ENCODE measurements at places on chromosomes 4 and X. TPM values are rescaled to one million over a fixed set of nuclear protein-coding genes. Genes with fewer than 3 reads are reported as not detected.

- no peak for DNase-seq
- H3K4me3 ChIP-seq: no peak overlapping the region
- no peaks in the 10 kb centered on the region for H3K27me3 ChIP-seq
- peaks cover 21% of the 10 kb centered on the region for H3K36me3 ChIP-seq
Measured at GRCh38 chr4:106287353-106287969, 28.5 kb downstream of the TBCK start.

GRCh38 chr4:120009731-120010130 lies 56.9 kb downstream of the MAD2L1 start:
- H3K27ac ChIP-seq: no peak overlapping the region
- no peak overlapping the region for H3K4me3 ChIP-seq
- H3K4me1 ChIP-seq: peaks cover 9% of the 10 kb centered on the region
- peaks cover 3% of the 10 kb centered on the region for H3K27me3 ChIP-seq

- no peaks in the 10 kb centered on the region for H3K4me1 ChIP-seq
- no peak overlapping the region for H3K4me3 ChIP-seq
- no peak for DNase-seq
Measured at GRCh38 chr4:121679267-121679666, 17.5 kb downstream of the ANXA5 start.

- DNase-seq: no peak
- H3K4me3 ChIP-seq: no peak overlapping the region
- no peaks in the 10 kb centered on the region for H3K4me1 ChIP-seq
- H3K36me3 ChIP-seq: no peaks in the 10 kb centered on the region
- no peak overlapping the region for H3K27ac ChIP-seq
- no peaks in the 10 kb centered on the region for H3K27me3 ChIP-seq
Measured at GRCh38 chr4:62156205-62156604, 956.1 kb downstream of the ADGRL3 start.

DNA sequence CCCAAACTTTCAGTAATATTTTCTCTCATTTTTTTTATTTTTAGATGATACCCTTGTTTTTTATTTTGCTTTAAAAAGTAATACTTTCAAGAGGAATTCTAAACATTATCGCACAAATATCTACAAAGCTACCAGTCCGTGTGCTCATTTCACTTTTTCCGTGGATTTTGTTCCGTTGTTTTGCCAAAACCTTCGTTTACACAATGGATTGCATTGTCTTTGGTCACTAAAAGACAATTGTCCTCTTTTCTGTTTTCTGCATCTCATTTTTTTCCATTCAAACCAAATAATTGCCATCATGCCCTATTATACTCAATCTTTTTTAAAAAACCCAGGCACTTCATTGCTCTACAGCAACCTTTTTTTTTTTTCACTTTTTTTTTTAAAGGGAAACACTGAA lies 214.9 kb downstream of the CXXC4 start:
- H3K4me3 ChIP-seq: no peak overlapping the region
- no peak overlapping the region for H3K27ac ChIP-seq
- H3K27me3 ChIP-seq: no peaks in the 10 kb centered on the region
- DNase-seq: no peak

DNA sequence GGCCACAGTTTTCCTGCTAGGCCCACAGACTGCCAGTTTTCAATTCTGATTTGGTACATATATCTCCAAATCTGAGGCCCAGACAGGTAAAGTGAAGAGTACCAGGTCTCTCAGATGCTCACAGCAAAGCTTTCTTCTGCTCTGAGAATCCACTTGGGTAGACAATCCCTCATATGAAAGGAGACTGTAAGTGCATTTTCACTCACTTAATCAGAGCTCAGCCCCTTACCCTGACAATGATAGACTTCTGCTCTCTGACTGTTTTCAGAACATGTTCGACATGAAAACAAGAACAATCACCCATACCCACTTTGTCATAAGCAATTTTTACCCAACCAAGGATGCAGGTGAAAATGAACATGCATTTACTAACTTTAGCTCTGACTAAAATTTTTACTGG lies 7.1 kb downstream of the GPRIN3 start:
- no peak for DNase-seq
- H3K27me3 ChIP-seq: peaks cover 6% of the 10 kb centered on the region
- H3K4me3 ChIP-seq: no peak overlapping the region
- H3K27ac ChIP-seq: no peak overlapping the region
- H3K4me1 ChIP-seq: peaks cover 13% of the 10 kb centered on the region

- H3K4me1 ChIP-seq: no peaks in the 10 kb centered on the region
- H3K4me3 ChIP-seq: no peak overlapping the region
- DNase-seq: no peak
- no peaks in the 10 kb centered on the region for H3K27me3 ChIP-seq
- no peaks in the 10 kb centered on the region for H3K36me3 ChIP-seq
- no peak overlapping the region for H3K27ac ChIP-seq
Measured at GRCh38 chrX:82748906-82749505, 759.1 kb upstream of the POU3F4 start.

GRCh38 chr4:40046311-40046980 lies 10.2 kb upstream of the N4BP2 start:
- peak overlapping the region; percentile 76 for H3K27ac ChIP-seq
- no peak for DNase-seq
- H3K27me3 ChIP-seq: no peaks in the 10 kb centered on the region
- H3K4me3 ChIP-seq: peak overlapping the region; percentile 37
- no peaks in the 10 kb centered on the region for H3K36me3 ChIP-seq

DNA sequence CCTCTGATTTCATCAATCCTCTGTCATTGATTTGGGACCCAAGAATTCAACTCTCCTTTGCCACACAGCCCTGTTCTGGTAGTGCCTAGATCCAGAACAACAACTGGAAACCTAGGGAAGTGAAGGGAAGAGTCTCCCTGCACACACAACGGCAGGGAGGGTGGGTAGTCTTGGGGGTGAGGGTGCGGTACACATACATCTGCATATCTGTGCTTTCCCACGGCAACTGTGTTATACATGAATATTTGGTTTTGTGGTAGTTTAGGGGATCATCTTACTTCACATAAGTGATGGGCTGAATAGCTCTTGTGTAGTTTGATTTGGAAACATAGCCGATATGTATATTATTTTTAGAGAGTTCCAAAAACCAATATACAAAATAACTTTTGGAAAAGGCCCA lies 3.3 kb upstream of the PRSS12 start:
- H3K4me1 ChIP-seq: peaks cover 21% of the 10 kb centered on the region
- no peak overlapping the region for H3K27ac ChIP-seq
- H3K36me3 ChIP-seq: no peaks in the 10 kb centered on the region

- H3K4me3 ChIP-seq: peak overlapping the region; percentile 40
- H3K4me1 ChIP-seq: peaks cover 76% of the 10 kb centered on the region
- no peak overlapping the region for H3K27ac ChIP-seq
- no peak for DNase-seq
Measured at GRCh38 chr4:156948738-156949137, 22.9 kb downstream of the PDGFC start.

- peaks cover 31% of the 10 kb centered on the region for H3K27me3 ChIP-seq
- H3K4me1 ChIP-seq: peaks cover 42% of the 10 kb centered on the region
- no peak for DNase-seq
- H3K27ac ChIP-seq: no peak overlapping the region
Measured at GRCh38 chr4:95213366-95213765, 335.4 kb downstream of the UNC5C start.

GRCh38 chrX:97065973-97066372 lies 182.3 kb downstream of the RPA4 start:
- H3K4me1 ChIP-seq: no peaks in the 10 kb centered on the region
- no peak for DNase-seq
- H3K4me3 ChIP-seq: no peak overlapping the region
- H3K27me3 ChIP-seq: no peaks in the 10 kb centered on the region

DNA sequence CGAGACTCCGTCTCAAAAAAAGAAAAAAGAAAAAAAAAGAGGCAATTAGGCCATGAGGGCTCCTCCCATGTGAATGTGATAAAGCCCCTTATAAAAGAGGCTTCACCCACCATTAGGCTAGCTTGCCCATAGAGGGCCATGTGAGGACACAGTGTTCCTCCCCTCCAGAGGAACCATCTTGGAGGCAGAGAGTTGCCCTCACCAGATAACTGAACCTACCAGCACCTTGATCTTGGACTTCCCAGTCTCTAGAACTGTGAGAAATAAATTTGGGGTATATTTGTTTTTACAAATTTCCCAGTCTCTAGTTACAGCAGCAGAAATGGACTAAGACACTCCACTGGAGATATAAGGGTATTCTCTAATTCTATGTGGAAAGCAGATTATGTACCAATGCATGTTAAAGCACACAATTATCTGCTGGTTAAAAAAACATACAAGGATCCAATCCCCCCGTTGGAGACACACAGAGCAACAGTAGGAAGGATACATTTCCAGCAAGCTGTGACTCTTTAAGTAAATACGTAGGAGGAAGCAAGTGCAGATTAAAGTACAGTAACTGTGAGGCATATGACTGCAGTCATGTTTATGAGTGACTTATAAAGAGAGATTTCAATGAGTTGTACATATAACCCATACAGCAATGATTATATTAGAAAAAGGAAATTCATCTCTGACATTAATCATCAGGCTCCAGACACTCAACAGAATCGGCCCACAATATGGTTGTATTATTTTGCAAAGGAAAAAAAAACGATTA lies 21.4 kb downstream of the SH3RF1 start:
- peak overlapping the region; percentile 92 for H3K27ac ChIP-seq
- H3K36me3 ChIP-seq: peaks cover 13% of the 10 kb centered on the region
- DNase-seq: no peak
- H3K27me3 ChIP-seq: no peaks in the 10 kb centered on the region
- H3K4me3 ChIP-seq: peak overlapping the region; percentile 1
- peaks cover 71% of the 10 kb centered on the region for H3K4me1 ChIP-seq

GRCh38 chrX:124931241-124931640 lies 388.4 kb upstream of the TEX13C start:
- no peak overlapping the region for H3K27ac ChIP-seq
- H3K4me3 ChIP-seq: no peak overlapping the region
- H3K36me3 ChIP-seq: no peaks in the 10 kb centered on the region
- no peaks in the 10 kb centered on the region for H3K4me1 ChIP-seq
- no peaks in the 10 kb centered on the region for H3K27me3 ChIP-seq

GRCh38 chr4:4727536-4727935 lies 131.9 kb upstream of the MSX1 start:
- peaks cover 15% of the 10 kb centered on the region for H3K27me3 ChIP-seq
- no peak for DNase-seq
- H3K4me3 ChIP-seq: no peak overlapping the region
- peaks cover 4% of the 10 kb centered on the region for H3K4me1 ChIP-seq
- H3K36me3 ChIP-seq: peaks cover 10% of the 10 kb centered on the region
- H3K27ac ChIP-seq: no peak overlapping the region

DNA sequence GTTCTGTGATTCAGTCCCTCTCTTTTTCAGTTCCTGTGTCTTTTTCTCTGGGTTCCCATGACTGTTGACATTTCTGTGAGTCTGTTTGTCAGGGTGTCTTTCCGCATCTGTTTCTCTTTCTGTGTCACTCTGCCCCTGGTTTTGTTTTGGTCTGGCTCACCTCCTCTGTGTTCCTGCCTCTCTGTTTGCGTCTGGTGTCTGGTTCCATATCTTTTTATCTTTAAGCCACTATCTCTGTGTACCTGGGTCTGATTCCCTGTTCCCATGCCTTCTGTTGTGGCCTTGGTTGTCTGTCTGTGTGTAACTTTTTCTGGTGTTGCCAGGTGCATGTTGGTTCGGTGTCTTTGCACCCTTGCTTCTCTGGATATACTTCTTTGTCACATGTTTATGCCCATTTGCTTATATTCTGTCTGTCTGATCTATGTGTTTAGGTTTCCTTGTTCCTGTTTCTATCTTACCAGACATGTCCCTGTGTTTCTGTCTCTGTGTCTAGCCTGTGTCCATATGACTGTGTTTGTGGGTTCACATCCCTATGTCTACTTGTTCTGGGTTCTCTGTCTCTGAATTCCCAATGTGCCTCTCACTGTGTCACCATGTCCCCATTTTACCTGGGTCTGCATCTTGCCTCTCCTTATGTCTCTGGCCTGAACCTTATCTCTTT lies 50.2 kb downstream of the ITIH6 start:
- no peaks in the 10 kb centered on the region for H3K36me3 ChIP-seq
- H3K4me3 ChIP-seq: no peak overlapping the region
- no peak overlapping the region for H3K27ac ChIP-seq
- no peaks in the 10 kb centered on the region for H3K4me1 ChIP-seq
- H3K27me3 ChIP-seq: no peaks in the 10 kb centered on the region
- no peak for DNase-seq

DNA sequence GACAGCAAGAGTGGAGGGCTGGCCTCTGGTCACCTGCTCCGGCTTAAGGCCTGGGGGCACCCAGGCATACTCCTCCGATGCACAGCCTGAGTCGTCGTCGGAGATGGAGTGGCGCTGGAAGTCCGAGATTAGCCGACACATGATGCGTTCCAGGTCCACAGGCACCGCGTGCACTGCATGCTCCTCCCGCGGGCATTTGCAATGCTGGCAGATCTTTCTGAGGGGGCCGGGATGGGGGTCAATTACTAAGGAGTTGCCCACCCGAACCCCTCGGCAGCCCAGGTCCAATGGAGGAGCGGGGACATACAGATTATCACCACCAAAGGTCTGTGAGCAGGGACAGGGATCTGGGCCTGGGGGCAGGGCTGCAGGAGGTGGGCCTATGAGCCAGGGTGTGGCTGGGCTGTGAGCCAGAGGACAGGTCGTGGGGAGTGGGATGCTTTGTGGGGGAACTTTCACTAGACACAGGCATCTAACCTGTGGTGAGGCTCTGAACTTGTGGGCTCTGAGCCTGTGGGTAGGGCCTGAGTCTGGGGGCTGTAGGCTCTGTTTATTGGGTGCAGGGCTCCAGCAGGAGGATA lies 2.4 kb downstream of the PRICKLE3 start:
- no peak for DNase-seq
- H3K4me1 ChIP-seq: peaks cover 3% of the 10 kb centered on the region
- H3K4me3 ChIP-seq: peak overlapping the region; percentile 83

DNA sequence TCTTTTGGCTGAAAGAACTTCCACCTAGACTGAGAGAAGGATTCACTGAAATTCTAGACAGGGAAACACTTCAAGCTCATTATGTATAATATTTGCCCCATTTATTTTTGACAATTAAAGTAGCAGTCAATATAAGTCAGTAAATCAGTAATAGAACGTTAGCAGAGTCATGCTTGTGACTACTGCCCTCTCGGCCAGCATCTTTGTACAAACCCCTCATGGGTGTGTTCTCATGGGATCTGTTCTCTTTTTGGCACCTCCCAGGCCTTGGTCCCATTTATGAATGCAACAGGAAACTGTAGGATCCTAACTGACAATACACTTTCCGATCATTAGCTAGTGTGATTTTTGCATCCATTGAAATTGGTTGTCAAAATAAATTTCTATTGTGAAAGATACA lies 2.9 kb downstream of the MSL3 start:
- no peak overlapping the region for H3K27ac ChIP-seq
- H3K36me3 ChIP-seq: no peaks in the 10 kb centered on the region
- DNase-seq: no peak
- peak overlapping the region; percentile 24 for H3K4me3 ChIP-seq
- no peaks in the 10 kb centered on the region for H3K27me3 ChIP-seq
- peaks cover 5% of the 10 kb centered on the region for H3K4me1 ChIP-seq

- H3K4me1 ChIP-seq: no peaks in the 10 kb centered on the region
- peaks cover 14% of the 10 kb centered on the region for H3K27me3 ChIP-seq
- no peak for DNase-seq
- no peak overlapping the region for H3K4me3 ChIP-seq
- H3K27ac ChIP-seq: no peak overlapping the region
Measured at GRCh38 chrX:420496-421223, 34.0 kb upstream of the PPP2R3B start.

- no peak overlapping the region for H3K4me3 ChIP-seq
- H3K4me1 ChIP-seq: peaks cover 5% of the 10 kb centered on the region
- no peaks in the 10 kb centered on the region for H3K36me3 ChIP-seq
Measured at GRCh38 chrX:98371994-98372393, 1488.3 kb downstream of the RPA4 start.

PDE6B gene
- total RNA-seq: 12.2 TPM

APBB2 gene
- total RNA-seq: 18.6 TPM

MAP7D2 gene
- total RNA-seq: 2.8 TPM

PAGE2 gene
- not detected for total RNA-seq

Measured in type B pancreatic cell (in vitro differentiated cells).